ENCODE measurements at places on chromosomes 5 and 9.

DNA sequence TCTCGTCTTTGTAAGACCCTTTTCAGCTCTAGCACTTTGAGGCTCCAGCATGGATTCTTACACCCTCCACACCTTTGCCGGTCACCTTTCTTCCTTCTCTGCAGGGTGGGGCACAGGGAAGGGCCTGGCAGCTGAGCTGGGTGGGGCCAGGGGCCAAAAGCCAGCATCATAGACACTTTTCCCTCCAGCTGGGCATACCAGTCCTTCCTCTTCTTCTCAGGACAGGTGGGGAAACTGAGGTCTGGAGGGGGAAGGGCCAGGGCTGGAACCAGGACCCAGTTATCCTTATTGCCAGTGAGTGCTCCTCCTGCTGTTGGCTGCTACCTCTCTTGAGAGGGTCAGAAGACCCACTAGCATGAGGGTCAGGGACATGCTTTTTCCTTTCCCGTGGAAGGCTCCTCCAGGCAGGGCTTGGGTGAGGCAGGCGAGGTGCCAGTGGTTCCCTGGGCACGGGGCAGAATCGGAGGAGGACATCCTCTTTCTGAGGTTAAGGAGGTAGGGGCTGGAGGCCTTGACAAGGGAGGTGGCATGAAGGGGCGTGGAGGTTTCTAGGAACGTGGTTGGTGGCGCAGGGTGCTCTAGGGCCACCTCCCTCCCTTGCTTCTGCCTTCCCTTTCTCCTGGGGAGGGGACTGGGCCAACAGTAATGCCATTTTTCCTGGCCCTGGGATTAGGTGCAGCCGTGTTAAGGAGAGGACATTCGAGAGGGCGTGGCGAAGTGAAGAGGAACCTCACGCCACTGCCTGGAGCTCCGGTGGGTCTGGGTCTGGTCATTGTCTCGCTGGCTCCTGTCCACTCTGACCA is at the start of gene NDST1:
NDST1 (plus strand) TSS at position 658 of the 803 bp plus-strand sequence. CDS start 13,124 bp downstream, outside the sequence.
- no peak for DNase-seq

DNA sequence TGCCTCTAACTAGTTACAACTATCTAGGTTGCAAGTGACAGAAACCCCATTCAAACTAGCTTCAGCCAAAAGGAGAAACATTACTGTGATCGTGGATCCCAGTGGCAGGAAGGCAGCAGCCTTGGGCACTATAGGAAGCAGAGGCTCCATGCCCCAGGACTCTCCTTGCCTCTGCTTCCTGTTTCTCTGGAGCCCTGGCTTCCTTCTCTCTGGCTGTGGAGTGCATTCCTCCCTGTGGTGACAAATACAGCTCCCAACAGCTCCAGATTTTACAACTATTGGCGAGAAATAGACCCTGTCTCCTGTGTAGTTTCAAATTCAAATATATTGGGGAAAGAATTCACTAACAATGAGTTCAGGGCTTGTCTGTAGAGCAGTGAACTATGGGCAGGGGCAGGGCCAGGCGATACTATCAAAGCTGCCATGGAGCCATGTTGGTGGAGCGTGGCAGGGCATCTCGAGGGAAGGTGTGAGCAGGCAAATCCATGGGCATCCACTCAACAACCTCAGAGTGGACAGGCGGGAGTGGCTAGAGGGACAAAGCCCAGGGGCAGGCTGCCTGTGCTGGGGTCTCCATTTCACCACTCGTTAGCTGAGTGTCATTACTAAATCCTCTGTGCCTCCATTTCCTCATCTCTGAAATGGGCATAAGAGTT is 189.5 kb downstream of the ERCC6L2 start:
- no peak for DNase-seq

GRCh38 chr5:88556406-88556805 is 287.8 kb upstream of the TMEM161B start:
- DNase-seq = no peak

GRCh38 chr9:77935211-77935610 is 96.4 kb downstream of the GNAQ start:
- DNase-seq = no peak

DNA sequence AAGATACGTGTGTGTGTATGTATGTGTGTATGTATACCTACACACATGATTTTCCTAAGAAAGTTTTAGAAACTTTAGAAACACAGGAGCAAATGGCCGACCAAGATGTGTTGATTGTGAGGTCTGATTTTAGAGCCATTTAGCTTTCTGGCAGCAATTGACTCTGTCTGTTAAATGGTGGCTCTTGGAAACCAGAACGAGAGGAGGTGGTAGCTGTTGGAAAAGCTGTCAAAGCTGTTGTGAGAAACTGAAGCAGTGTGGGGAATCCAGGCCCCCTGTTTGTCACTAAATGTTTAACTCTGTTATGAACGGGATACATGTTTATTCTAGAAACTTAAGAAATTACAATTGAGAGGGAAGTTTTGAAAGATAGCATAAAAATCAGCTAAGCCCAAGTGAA is 91.4 kb downstream of the GOLPH3 start:
- DNase-seq = no peak

DNA sequence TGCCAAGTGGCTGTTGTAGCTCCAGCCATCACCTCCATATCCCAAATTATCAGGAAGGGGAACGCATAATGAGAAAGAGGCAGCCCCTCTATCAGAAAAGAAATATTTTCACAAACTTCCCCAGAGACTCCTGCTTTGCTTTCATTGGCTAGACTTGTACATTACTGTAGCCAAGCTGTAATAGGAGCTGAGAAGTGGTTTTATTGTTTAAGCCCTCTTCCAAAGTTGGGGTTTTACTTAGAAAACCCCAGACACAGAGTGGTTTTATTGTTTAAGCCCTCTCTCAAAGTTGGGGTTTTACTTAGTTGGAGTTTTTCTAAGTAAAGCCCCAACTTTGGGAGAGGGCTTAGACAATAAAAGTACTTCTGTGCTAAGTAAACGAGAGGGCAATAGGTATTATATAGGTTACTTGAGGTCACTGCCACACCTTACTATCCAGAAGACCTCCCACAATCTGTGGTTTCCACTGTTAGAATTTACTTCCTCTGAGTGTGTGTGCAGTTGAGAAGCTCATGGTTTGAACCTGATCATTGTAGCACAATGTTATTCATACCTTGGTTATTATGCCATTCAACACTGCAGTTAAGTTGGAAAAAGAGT is 215.7 kb upstream of the OTULINL start:
- no peak for DNase-seq

GRCh38 chr9:69171049-69171448 is 3.0 kb upstream of the TJP2 start:
- DNase-seq = peak; percentile 97

DNA sequence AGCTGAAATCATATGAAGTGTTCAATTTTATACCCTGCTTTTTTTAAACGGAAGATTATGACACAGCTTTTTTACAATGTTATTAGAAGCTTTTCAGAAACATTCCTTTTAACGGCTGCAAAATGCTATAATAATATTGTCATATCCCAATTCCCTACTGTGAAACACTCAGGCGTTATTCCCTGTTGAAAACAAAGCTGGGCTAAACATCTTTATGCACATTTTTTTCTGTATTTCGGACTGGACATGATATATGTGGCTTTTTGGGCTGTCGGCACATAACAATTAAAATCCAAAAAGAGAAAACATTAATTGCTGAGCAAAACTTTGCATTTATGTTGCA is 12.0 kb upstream of the CTSL start:
- DNase-seq = no peak

GRCh38 chr9:106861640-106862109 is 1.3 kb upstream of the ZNF462 start:
- DNase-seq = no peak

- DNase-seq = no peak
Observed at GRCh38 chr5:72505016-72505415, 2.2 kb downstream of the ZNF366 start.

DNA sequence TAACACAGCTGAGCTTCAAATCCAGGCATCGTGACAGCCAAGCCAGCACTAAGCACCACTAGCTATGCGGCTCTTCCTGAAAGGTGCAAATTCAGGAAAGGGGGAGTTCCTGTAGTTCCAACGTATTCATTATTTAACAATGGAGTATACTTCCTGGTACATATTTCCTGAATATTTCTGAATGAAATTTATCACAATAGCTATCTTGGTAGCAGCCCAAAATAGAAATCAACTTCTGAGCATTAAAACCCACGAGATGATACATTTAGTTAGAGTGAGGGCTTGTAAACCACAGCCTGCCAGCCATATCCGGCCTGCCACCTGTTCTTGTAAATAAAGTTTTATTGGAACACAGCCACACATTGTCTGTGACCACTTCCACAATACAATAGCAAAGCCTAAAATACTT is 109.7 kb upstream of the RETREG1 start:
- no peak for DNase-seq

DNA sequence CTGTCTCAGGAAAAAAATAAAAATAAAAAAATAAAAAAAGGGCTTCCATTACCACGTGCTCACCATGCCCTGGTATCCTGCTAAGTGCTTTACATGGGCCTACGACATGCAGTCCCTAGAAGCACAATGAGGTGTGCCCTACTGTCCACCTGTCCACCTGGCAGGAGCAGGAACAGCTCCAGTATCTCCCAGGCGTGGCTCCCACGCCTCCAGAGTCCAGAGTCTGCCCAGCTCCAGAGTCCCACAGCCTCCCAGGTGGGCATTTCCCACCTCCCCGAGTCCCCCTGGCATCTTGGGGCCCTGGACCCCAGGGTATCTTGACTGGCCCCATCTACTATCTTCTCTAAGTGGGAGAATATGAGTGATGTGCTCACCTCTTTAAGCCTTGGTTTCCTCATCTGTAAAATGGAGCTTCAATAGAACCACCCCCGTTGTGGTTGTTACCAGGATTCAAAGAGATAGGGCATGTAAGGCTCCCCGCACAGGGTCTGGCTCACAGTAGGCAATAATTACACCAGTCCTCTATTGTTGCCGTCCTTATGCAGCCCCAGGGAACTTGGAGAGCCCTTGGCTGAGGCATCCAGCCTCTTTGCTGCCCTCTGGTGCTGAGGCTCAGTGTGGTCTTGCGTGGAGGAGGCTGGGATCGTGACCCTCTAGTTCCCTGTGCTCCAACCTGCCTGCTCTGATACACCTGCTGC is 8.9 kb downstream of the CXCL14 start:
- no peak for DNase-seq

GRCh38 chr5:107831612-107832395 is 161.1 kb upstream of the EFNA5 start:
- DNase-seq = no peak

All from epithelial cell of prostate (primary cell).